ENCODE measurements at places on chromosomes 12 and 14.

DNA sequence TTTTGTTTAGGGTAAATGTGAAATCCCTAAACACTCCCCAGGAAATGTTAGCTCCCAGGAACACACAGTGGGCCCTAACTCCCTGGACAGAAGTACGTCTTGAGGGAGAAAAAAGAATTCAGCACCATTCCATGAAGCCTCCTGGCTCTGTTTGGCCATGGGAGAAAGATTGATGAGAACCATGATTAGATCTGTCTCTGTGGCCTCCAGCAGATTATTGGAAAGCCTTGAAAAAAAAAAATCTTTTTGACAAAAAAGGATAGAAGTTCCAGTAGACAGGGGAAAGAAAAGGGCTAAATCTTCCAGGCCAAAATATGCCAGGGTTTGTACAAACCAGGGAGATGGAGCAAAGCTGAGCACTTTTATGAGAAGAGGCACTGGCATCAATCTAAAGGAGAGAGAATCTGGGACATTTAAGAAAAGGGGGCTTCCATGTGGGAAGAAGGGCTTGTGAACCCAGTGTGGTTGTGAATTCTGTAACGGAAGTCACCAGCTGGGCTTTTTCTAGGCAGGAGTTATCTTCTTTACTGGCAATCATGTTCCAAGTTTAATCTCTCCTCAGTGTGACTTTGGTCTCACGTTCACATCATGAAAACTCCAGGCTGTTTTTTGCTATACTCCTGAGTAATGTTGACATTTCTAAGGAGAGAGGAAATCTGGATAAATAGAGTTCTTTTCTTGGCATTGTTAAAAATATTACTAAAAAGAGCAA lies 426.7 kb downstream of the RAD51B start:
- no peak for DNase-seq

DNA sequence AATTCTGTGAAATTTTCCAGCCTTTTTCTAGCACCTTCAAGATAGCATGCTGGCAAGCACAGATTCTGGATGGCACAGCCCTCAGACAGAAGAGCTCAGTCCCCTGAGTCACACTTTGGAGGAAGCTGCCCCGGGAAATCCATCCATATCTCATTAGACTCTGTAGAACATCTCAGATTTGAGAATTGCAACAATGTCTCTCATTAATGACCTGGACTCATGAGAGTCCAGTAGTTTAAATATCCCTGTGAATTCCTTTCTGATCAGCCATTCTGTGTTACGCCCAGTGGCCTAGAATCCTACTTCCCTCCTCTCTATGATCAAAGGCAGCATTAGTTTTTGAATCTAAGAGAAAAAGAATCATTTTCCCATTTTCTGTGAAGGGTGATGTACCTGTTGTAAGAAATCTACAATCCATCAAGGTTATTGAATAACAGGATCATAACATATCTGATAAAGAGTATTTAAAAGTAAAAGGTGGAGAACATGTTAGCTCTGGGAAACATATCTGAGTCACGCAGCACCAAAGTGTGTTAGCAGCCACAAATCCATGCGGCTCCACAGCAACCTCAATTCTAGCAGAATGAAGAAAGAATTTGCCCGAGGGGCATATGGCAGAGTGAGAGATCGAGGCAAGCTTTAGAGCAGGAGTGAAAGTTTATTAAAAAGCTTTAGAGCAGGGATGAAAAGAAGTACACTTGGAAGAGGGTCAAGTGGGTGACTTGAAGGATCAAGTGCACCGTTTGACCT lies 855.6 kb upstream of the TMEM132C start:
- no peak for DNase-seq

GRCh38 chr12:105803292-105803691 lies 335.5 kb downstream of the NUAK1 start:
- no peak for DNase-seq

- no peak for DNase-seq
These were observed 49.3 kb upstream of the DIO2 start for GRCh38 chr14:80260645-80261044.

GRCh38 chr12:108806921-108807320 lies 50.5 kb downstream of the SSH1 start:
- no peak for DNase-seq

DNA sequence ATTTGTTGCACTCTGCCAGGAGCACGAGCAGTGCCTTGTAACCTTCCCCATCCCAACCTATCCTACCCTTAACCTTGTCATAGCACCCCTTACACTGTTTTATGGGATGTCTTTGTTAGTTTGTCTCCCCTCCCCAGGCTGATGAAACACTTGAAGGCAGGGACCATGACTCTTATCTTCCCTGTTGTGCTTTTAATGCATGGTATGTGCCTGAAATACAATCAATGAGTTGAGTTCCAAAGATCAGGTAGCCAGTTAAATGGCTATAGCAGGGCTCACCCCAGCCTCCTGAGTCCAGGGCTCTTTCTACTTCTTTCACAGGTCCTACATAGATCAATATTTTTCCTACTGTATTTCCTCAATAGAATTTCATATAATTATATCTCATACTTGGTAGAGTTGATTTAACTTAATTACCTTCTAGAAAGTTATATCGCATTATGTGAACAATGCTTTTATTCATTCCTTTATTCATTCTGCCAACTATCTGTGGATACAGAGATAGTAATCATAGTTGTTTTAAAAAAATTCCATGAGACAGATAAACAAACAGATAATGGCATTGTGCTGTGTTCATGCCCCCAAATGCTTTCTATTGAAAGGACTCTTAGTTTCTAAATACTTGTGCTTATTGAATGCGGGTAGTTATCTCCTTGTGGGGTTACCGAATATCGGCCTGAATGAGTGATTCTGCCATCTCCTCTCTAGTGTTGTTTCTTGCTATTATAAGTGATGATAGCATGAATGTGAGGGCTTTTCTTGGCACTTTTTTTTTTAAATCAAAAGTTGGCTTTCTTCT lies 347.4 kb downstream of the NPAS3 start:
- no peak for DNase-seq

GRCh38 chr14:63952933-63953437 lies 100.2 kb downstream of the SYNE2 start:
- DNase-seq = no peak

DNA sequence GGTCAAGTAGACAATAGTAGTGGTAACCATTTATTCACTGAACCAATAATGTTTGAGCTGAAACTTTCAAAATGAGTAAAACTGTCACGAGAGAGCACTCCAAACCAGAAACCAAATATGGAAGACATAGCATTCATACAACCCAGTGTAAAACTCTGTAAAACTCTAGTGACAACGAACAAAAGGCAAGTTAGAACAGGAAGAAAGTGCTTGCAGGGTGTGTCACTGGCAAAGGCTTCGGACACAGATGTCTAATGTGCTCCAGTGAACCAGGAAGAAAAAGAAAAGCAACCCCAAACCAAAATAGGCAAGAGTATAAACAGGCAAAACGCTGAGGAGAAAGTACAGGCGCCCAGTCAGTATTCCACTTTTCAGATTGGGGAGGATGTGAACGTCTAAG lies 79.3 kb upstream of the FZD10 start:
- no peak for DNase-seq

- DNase-seq = no peak
These were observed 322.0 kb downstream of the AACS start for GRCh38 chr12:125387206-125387605.

DNA sequence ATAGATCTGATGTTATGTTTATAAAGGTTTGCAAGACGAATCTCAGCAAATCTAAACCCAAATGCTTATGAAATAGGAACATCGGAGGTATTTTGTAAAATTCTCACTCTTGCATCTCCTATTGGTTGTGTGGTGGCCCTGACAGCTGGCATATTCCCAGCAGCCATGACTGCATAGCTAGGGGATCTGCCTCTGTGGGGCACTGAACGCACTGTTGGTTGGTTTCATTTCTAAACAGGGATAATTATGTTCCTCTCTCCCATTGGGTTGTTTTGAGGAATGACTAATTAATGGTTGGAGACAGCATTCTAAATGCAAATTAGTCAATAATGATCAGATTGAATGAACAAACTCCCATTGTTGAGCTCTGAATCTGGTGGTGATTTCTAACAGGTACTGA lies 2.7 kb upstream of the BEST3 start:
- DNase-seq = no peak

DNA sequence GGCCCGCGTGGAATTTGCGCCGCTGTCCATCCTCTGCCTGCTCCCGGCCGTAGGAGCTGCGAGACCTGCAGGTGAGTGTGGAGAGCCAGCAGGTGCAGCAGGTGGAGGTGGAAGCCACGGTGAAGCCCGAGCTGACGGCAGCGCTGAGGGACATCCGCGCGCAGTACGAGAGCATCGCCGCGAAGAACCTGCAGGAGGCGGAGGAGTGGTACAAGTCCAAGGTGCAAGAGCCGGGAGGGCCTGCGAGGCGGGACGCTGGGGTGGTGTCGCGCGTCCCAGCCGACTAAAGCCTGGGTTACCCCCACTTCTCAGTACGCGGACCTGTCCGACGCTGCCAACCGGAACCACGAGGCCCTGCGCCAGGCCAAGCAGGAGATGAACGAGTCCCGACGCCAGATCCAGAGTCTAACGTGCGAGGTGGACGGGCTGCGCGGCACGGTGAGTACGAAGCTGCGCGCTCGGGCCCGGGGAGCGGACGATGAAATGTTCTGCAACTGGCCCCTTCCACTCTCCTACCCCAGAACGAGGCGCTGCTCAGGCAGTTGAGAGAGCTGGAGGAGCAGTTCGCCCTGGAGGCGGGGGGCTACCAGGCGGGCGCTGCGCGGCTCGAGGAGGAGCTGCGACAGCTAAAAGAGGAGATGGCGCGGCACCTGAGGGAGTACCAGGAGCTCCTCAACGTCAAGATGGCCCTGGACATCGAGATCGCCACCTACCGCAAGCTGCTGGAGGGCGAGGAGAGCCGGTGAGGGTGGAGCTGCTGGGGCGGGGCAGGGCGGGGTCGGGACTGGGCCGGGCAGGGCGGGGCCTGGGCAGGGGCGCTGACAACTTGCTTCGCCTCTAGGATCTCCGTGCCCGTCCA lies 2.1 kb downstream of the PRPH start:
- DNase-seq = no peak

DNA sequence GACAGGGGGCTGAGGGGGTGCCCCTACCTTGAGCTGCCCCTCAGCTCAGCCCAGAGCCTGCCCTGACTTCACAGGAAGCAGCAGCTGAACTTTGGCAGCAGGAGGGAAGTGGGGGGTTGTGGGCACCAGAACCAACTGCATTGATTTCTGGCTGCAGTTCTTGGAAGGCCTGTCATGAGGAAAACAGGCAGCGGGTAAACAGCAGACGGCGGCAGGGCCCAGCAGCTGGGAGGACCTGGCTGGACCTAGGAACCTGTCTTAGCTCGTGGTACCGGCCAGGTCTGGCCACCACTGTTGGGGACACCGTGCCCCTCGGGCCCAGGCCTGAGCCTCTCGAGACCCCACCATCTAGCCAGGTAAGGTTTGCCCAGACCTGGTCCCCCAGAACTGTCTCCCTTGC lies 154.2 kb upstream of the MYL2 start:
- no peak for DNase-seq

GRCh38 chr14:35534208-35534872 lies 376 bp downstream of the INSM2 start:
- DNase-seq = no peak

GRCh38 chr12:76031081-76031413 lies 529 bp downstream of the PHLDA1 start:
- no peak for DNase-seq

GRCh38 chr12:6887460-6887859 lies 14.4 kb upstream of the SPSB2 start:
- no peak for DNase-seq

- no peak for DNase-seq
These were observed 32.2 kb downstream of the SH2B3 start for GRCh38 chr12:111437816-111438454.

DNA sequence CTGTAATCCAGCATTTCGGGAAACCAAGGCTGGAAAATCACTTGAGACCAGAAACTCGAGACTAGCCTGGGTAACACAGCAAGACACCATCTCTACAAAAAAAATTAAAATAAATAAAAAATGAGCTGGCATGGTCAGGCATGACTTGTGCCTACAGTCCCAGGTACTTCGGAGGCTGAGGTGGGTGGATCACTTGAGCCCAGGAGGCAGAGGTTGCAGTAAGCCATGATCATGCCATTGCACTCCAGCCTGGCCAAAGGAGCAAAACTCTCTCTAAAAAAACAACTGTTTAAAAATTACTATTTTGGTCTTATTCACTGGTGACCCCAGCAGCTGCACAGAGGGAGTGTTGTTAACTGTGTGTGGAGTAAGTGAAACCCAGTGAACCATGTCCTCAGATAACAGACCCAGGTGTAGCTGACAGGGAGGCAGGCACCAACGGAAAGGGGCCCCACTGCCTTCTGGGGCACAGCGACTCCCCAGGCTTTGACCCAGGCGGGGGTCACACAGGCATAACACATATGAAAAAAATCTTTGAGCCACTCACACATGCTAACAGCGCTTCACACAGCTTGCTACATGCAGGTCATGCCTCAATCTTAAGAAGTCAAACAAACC lies 12.1 kb downstream of the DDX54 start:
- no peak for DNase-seq

DNA sequence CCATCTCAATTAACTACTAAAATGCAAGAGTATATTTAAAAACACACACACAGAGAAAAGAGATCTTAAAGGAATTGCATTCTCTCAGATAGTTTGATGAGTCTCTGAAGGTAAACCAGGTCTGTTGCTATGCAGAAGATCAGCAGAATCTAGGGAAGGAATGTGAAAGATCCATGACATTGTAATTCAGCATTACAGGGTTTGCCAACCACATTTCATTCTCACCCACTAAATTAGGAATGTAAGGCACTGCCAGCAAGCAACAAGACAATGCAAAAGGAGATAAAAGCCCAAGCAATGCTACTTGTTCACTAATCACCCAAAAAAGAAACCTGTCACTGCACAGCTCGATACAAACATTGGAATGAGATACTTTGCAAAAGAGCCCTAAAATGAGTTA lies 106.3 kb downstream of the LRIG3 start:
- DNase-seq = no peak
